T follicular helper cell (primary cell): ENCODE measurements at places on chromosomes 1 and 21.

- no peak for DNase-seq
Observed at GRCh38 chr1:172581779-172582178, 48.8 kb downstream of the SUCO start.

GRCh38 chr1:2598329-2598931 is 11.9 kb downstream of the PRXL2B start:
- DNase-seq = no peak

DNA sequence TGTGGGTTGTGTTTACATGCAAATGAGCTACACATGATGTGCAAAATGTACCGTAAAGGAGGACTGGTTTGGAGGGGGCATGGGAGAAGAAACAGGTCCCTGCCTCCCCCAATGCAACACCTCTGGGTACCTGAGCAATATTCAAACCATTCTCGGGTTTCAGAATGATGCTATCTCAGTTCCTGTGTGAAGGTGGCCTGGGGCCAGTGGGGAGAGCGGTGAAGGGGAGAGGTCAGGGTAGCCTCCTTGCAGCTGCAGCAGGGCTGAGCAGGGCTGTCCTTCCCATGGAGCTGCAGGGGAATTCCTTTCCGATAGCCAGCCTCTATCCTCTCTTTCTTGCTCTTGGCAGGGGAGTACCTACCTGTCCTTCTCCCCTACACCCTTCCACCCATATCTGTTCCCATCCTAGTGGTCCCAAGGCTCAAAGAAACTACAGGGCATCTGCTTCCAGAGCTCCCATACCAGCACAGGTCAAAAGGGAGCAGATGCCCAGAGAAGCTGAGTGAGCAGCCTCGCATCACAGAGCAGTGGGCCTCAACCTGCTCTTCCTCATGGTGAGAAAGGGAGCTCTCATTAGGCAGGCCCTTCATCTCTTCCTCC is 11.9 kb downstream of the MEF2D start:
- no peak for DNase-seq

DNA sequence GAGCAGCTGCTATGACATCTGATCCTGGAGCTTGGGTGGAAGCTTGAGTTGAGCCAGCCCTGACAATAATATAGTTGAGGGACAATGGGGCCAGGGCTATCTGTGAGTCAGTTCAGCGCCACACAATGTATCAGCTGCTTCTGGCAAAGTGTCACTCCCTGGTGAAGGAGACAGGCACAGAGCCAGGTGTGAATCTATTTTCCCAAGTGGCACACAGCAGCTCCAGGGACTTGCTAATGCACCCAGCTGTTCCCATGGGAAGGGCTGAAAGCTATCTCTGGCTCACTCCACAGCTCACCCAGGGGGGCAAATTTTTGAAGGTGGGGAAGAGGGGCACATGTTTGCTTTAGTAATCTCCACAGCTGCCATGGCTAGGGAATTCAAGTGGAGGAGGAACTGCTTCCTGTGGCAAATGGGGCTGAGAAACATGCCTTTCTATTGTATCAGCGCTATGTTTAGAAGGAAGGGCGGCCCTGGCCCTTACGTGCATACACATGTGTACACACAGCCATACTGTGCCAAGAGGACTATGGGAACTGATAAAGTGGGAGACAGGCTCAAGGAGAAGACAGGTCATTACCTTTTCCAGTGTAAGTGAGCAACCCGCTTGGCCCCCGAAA is 2.2 kb downstream of the CYB5R1 start:
- DNase-seq = no peak

GRCh38 chr1:66439031-66439740 is 94.8 kb upstream of the SGIP1 start:
- DNase-seq = no peak

- DNase-seq = no peak
Observed at GRCh38 chr1:207342332-207342731, 20.9 kb downstream of the CD55 start.

GRCh38 chr1:40901886-40902852 is 40.0 kb upstream of the CITED4 start:
- no peak for DNase-seq

DNA sequence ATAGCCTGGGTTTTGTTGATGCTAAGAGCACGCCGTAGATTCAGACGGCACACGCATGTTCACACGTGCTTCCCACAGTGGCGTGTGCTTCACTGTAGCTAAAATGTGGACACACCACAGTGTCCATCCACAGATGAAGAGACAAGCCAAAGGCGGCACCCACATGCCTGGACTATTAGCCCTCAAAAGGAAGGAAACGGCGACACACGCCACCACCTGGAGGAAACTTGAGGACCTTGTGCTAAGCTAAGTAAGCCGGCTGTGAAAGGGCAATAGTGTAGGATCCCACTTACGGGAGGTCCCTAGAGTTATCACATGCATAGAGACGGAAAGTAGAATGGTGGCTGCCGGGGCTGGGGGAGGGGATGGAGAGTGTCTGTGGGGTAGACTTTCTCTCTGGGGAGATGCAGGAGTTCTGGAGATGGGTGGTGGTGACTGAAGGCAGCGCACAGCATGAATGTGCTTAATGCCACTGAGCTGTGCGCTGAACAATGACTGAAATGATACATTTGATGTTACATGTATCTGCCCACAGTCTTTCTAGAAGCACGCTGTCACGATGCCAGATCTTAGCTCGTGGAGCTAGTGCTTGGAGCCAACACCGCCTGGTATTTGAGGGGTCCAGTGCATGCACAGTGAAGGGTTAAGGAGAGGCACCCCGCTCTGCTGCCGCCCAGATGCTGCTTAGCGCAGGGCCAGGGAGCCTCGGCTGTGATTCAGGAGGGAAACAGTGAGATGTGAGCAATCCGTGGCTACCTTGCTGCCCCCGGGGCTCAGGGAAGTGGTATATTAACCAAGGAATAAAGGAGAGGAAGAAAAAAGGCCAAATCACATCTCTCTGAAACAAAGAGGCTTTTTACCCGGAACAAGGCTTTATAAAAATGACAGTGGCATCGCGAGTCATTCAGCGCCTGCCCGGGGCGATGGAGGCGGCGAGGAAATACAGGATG is 103.7 kb downstream of the PRDM16 start:
- no peak for DNase-seq

DNA sequence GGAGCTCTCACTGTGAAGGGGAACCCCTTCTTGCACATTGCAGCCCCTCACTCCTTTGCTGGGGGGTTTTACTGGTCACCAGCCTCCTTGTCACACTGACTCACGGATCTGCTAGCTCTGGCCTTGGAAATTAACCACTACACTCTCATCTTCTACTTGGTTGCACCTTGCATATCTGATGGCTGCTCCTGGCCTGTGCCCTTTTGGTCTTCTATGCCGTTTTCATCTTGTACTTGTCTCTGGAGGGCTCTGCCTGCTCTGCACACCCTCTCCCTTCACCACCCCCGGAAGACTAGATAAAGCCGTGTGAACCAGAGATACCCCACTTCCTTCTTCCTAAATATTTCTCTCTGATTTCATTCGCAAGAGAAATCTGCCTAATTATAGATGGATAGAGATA is 44.6 kb downstream of the CD247 start:
- no peak for DNase-seq

- DNase-seq = no peak
Observed at GRCh38 chr1:206590025-206590758, 22.1 kb downstream of the EIF2D start.

- no peak for DNase-seq
Observed at GRCh38 chr1:219189952-219190351, 16.3 kb downstream of the LYPLAL1 start.

DNA sequence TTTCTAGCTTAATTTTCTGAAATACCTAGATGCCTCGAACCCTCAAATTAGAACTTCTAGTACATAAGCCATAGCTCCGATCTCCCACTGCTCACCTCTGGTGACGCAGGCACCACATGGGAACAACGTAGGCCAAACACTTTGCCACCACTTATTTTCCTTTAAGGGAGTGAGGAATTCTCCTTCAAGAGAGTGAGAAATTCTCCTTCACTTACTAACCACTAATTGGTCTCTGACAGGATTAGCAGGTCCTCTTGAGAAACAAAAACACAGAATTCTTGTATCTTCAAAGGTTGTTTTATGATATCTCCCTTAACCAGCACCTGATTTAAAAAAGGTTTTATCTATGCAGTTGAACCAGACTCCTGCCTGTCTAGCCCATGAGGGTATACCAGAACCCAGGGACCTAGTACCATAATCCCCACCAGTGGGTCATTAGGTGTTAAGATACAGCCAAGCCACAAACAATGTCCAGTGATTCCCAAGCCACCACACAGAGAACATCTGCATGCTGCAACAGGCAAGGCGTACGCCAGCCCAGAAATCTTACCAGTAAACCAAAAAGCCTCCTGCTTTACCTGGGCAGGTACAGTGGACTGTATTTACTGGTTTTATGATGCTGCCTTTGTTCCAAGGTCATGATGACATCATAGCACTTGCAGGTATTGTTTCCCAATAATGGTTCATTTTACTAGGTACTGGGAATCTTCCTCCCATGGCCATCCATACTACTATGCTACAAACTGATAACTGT is 20.3 kb upstream of the CXADR start:
- no peak for DNase-seq

DNA sequence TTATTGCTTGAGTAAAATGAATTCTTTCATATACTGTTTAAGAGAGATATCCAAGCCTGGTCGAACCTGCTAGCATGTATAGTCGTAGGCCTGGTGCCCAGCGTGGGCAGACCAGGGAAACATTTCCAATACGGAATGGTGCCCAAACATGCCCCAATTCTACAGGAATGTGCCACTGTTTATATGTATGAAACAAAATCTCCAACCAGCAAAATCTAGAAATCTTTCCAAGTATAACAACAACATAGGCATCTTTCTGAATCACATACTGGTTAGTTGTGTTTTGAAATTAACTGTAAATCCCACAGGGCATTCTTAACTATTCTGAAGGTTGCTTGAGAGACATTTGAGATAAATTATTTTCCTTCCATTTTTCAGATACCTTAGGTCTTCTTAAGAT is 17.0 kb upstream of the ABCD3 start:
- DNase-seq = no peak

DNA sequence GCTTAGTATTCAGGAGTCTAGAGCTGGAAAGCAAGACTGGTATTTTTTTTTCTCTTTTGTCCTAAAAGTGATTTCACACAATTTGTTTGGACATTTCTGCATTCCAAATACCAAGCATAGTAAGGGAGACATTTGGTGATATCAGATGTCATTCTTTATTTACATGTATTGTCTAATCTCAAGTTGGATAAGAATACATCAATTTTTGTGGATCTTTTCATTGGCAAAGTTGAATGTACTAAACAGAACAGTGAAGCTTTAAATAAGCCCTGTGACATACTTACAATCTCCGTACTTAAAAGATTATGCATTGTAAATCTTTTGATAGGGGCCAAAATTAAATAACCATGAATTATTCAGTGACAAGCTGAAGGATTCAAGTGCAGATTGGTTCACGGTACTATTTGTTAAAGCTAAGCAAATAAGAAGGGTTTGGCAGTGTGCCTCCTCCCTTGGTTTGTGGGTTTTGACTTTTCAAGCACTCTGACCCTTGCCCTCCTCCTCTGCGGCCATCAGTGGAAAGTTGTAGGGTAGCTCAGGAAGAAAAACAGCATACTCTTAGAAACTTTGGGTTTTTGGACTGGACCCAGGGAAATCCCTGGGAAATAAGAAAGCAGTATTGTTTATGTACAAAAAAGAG is 663.7 kb downstream of the ADGRL2 start:
- no peak for DNase-seq

DNA sequence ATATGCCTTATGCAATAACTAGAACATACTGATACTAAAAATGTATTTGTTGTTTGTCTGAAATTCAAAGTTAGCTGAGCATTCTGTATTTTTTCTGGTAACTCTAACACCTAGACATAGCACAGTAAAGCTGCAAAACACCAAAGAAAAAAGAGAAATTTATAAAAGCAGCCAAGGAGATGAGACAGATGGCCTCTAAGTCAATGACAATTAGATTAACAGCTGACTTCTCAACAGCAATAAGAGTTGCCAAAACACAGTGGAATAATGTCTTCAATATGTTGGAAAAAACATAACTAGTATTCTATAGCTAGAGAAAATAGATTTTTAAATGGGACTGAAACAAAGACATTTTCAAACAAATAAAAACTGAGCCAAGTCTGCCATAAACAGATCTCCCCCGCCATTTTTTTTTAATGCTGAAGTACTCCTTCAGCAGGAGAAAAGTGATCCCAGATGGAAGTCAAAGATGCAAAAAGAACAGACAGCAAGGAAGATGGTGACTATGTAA is 81.3 kb downstream of the SYF2 start:
- DNase-seq = no peak

DNA sequence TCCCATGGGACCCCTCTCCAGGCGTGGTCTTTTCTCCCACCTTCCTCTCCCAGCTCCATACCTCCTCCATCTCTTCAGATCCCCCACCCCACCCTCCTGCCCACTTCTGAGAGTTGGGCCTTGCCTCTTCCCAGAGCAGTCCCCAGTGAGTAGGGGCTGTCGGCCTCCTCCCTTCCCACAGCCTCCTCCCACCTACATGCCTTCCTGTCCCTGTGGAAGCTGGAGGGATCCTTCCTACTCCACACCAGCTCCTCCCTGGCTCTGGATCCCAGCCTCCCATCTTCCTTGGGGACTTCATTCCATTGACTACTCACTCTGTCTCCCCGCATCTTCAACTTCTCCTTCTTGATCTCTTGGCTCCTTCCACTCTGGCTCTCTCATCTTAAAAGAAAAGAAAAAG is 24.9 kb downstream of the KCNQ4 start:
- DNase-seq = no peak

DNA sequence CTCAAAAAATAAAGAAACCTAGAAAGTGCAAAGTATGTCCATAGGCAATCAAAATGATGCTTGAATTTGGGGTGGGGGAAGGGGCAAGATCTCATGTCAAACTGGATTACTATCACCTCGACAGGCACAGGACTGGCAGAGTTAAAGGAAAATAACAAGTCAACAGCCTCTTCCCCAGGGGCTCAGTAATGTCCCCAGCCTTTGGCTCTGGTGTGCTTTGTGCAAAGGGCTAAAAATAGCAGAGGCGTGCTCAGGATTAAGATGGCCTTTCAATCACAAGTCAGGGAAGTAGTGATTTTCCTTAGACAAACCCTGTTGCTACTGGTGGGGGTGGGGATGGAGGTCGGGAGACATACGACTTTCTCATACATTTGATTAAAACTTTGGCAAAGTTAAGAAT is 63.5 kb upstream of the OLIG2 start:
- no peak for DNase-seq

- no peak for DNase-seq
Observed at GRCh38 chr1:63886340-63886739, 112.5 kb downstream of the ROR1 start.

GRCh38 chr1:99707535-99708142 is 58.8 kb downstream of the FRRS1 start:
- peak; percentile 17 for DNase-seq

DNA sequence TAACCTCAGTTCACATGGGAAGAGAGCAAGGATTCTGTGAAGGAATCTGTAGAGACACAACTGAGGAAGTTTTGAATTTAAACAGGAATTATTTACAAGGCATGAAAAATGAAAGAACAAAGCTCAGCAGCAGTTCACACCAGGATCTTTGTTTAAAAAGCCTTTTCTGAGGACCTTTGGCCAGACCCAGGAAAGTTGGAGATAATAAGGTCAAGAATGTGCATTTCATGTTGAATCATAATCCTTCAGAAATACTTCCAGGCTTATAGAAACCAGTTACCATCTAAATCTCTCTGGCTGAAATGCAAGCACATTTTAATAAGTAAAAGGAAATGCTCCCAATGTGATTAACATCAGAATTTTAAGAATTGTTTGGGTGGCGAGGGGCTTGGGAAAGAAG is 2.7 kb downstream of the CLIC6 start:
- DNase-seq = no peak

- DNase-seq = no peak
Observed at GRCh38 chr1:13697738-13698137, 2.2 kb upstream of the PRDM2 start.

- DNase-seq = no peak
Observed at GRCh38 chr1:211525101-211525676, 33.2 kb upstream of the RD3 start.
